ENCODE measurements at places on chromosomes 7 and 10. TPM values are rescaled to one million over a fixed set of nuclear protein-coding genes. Genes with fewer than 3 reads are reported as not detected.
A peak's percentile ranks its signal among the peaks of the same experiment; 100 is the strongest.

DNA sequence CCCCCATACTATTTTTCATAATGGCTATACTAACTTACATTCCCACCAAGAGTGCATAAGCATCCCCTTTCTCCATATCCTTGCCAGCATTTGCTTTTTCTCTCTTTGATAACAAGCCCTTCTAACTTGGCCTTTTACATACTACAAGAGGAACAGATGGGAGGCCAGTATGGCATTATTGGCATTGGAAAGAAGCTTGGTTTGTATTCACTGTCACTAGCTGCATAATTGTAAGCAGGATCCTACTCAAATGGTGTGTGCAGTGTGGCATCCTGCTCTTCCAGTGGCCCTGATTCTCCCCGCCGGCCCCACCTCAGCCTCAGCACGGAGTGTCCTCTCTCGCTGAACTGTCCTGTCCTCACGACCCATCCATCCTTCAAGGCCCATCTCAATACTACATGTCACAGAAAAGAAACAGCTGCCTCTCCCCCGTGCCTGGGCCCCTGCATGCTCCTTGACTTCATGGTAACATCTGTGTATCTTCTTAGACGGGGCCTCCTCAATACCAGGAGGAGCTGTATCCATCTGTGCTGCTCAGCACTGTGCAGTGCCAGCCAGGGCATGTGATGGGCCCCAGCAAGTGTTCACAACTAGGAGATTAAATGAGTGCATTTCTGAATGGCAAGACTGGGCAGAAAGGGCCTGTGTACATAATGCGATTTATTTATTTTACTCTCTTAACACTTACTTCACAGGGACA, 205.2 kb downstream of the COBL start:
- no peak for DNase-seq

DNA sequence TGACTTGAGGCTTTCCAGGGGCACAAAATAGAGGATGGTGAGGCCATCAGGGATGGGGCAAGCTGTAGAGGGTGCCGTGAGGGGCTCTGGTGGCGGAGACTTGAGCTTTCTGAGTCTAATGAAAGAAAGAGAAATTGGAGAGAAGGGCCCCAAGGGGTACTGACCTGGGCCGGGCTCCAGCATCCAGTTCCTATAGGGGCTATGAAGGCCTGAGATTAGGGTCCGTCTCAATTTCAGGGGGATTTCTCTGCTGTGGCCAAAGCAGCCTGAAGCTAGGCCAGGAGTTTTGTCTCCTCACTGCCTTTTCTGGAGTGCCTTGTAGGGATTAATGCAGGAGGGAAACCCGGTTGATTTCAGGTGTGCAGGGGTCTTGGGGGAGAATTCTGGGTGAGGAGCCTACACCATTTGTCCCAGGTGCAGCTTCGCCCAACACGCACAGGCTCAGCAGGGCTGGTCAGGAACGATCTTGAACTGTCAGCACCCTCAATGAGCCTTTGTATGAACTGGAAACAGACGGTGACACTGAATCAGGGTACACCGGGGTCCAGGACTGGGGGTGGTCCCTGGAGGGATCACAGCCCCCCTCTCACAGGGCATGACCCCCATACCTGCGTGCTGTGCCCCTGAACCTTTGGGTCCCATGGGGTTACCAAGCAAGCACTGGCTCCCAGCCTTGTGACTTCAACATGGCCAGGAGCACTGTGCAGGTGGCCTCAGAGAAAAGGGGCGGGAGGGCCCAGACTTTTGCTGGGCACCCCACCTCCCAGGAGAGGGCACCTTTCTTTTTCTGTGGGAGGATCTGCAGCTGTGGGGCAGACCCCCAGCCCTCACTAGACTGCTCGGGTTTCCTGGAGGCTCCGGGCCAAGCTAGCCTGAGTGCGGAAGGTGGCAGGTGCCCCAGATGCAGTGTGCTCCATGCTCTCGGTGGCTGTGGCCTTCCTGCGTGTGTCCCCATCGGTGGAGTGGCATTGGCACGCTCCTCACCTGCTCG, 122.9 kb upstream of the RET start:
- no peak for DNase-seq

DNA sequence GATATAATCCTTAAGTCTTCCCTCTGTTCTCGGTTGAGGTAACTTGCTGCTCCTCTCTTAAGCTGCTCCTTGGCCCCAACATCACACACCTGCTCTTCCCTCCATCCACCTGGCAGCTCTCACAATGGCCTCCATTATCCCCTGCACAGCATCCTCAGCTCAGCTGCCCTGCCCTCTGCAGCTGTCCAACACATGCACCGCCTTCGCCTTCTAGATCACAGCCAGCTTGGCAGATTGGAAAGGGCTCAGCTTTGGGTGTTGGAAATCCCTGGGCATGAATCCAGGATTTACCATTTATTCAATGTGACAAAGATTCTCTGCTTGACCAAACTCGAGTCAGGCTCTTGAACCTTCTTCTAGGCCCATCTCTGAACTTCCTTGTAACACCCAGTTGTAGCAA, 20.6 kb downstream of the RGR start:
- DNase-seq: peak; percentile 26

- DNase-seq: no peak
Measured at GRCh38 chr7:142881586-142882337, 3.8 kb downstream of the TRPV6 start.

DNA sequence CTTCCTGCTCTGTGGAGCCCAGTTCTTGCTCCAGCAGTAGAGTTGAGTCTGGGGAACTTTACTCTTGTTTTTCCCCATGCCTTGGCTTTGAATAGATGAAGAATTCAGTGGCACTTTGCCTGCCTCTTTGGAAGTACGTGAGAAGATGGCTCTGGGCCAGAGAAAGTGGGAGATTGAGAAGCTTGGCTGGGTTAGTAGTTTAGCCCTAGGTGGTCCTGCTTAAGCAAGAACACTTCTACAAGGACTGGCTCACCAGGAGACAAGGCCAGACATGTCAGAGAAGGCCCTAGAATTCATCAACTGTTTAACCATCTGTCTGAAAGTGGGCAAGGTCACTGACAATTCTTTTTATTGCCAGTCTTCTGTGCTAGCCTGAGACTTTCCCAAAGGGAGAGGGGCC, 410.3 kb downstream of the TYW1 start:
- no peak for DNase-seq

GRCh38 chr7:134302120-134302519, 14.6 kb downstream of the SLC35B4 start:
- no peak for DNase-seq

Gene HECW1
- polyA plus RNA-seq: 0.14 TPM

Gene RHOBTB1
- 21.3 TPM for polyA plus RNA-seq

Data from hindlimb muscle (tissue), 1 donor.